Activated T-cell treated with anti-CD3 and anti-CD28 coated beads, Interleukin-2, amount 50 U/mL, for 48 hours (primary cell): ENCODE measurements at places on chromosomes 12 and 14.

DNA sequence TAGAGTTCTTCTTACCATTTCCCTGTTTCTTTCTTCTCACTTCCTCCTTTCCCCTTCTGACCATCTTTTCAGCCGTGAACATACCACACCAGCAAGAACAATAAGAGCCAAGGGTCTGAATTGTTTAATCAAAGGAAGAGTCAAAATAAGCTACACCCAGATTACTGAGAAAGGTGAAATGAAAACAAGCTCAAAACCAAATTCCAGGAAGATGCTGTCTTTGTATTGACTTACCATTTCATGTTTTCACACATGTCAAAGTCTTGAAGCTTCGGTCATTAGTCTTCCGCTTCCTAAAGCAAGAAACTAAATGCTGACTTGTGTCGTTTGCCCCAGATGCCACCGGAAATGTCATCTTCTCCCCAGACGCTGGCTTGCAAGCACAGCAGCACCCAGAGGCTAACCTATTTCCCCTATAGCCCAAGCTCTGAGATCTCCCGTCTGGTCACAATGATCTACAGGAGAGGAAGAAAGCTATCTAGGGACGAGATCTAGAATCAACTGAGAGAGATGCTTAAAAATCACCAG is 136.5 kb upstream of the AMIGO2 start:
- DNase-seq = peak; percentile 74

DNA sequence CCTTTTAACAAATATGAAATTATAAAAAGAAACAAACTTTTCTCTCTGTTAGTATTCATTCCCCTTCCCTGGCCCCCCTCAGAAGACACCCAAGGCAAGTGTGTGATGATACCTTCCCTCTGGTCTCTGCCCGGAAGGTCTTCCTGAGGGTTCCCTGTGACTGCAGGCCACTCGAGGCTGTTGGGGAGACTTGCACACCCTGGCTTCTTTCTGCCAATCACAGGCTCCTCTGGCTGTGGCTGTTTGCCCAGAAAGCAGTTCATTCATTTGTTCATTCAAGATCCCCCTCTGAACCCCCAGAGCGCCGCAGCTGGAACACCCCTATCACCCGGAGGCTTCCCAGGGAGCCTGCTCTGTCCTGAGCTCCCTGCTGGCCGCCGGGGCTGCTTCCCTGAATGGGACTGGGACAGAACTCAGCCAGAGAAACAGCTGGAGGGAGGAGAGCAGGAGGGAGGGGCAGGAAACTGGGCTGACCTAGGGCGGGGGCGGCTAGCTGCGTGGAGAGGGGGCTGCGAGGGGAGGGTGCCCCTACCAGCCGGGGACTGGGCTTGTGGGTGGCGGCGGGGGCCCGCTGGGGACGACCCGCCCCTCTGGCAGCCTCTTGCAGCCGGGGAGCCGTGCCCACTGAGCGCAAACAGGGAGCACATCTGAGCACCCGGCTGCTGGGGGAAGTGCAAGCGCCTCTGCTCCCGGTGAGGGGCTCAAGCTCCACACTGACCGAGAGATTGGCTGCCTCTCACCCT is at the start of gene CMKLR1:
Gene CMKLR1, minus strand, starts transcription at position 397 of the 743 bp plus-strand sequence. CDS start 45,720 bp downstream, outside the sequence.
- DNase-seq = no peak

GRCh38 chr12:45235087-45236025 is 19.5 kb downstream of the ANO6 start:
- no peak for DNase-seq

DNA sequence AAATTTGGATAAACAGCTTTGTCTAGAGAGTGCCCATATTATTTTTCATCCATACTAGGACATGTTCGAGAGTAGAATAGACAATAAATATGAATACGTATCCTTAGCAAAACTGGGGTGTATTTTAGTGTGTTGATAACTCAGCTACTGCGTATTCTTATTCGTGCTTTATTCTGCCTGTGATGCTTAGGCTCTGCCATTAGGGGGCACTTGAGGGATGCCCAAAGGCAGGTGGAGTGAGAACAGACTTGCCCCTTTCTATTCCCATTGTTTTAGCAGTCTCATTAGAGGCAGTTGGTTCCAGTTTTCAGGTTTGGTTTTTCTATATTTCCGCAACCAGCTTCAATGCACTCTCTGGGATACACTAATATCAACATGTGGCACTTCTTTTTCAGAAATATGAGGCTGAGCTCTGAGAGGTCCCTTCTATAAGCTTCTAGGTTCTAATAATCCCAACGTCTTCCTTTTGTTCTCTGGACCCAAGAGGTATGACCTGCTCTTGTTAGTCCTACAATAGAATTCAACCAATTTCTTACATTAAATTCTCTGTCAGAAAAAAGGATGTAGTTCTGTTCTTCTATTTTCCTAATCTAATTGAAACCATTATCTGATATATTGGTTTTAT is 985.7 kb upstream of the FBXO33 start:
- DNase-seq = peak; percentile 21

- DNase-seq = no peak
Measured at GRCh38 chr14:61603736-61604135, 91.6 kb upstream of the HIF1A start.

DNA sequence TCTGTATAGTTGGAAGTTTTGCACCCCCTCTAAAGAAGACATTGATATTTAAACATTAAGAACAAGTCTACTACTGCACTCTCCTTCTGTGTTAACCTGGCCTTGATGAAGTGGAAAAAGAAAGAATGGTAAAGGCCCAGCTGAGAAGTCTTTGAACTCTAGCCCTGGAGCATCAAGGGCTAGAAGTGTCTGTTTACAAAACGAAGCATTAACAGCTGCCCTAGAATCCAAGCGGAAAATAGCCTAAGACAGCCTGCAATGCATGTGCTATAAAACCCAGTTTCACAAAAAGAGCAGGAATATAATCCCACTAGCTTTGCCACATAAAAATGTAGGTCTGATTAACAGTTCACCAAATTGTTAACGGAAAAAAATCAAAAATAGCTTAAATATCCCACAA is 60.5 kb downstream of the NUMB start:
- no peak for DNase-seq

- no peak for DNase-seq
Measured at GRCh38 chr12:7009512-7009911, 8.8 kb downstream of the LPCAT3 start.

GRCh38 chr14:60648249-60648933 is 886 bp downstream of the SIX1 start:
- DNase-seq = peak; percentile 40

GRCh38 chr12:21906919-21907493 is 34.2 kb downstream of the ABCC9 start:
- DNase-seq = no peak

GRCh38 chr14:101496776-101497683 is 64.3 kb upstream of the DIO3 start:
- no peak for DNase-seq

- no peak for DNase-seq
Measured at GRCh38 chr12:124909831-124910560, 4.5 kb downstream of the UBC start.

GRCh38 chr12:1993871-1994371 is 10.3 kb downstream of the DCP1B start:
- DNase-seq = no peak

GRCh38 chr14:68611599-68611998 is 181.3 kb downstream of the ZFP36L1 start:
- no peak for DNase-seq

DNA sequence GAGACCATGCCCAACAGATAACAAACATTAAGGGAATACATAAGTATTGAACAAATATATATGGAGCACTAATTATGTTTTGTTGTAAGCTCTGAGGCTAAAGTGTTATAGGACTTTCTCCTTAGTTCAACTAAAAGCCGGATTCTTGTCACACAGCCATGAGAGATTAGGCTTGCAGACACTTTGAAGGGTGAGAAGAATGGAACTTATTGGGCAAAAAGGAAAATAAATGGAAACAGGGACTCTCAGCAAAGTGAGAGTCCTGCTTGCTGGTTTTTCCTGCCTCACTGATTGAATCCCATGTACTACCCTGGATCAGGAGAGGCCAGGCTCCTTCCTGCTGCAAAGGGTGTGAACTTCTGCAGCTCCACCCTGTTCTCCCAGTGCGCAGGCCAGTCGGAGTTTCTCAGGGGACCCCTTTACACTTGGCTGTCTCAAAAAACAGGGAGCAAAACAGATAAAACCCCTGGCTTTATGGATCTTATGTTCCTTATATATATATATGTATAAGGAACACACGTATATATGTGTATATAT is 77.1 kb upstream of the FUT8 start:
- no peak for DNase-seq

DNA sequence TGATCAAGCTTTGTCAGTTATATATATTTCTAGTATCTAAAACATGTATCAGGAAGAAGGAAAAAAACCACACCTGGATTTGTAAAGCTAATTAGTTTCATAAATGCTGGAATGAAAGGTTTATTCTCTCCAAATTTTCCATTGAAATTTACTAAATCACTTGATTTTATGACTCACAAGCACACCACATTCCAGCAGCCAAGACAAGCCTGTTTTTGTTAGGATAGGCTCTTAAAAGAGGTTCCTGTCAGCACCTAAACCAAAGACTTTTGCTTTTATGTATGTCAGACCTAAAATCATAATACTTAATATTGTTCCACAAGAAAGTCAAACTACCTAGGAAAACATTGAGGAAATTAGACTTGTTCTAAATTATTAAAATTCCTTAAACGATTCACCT is 85.3 kb upstream of the PAWR start:
- DNase-seq = no peak

- DNase-seq = no peak
Measured at GRCh38 chr12:127903146-127903545, 363.8 kb upstream of the TMEM132C start.

DNA sequence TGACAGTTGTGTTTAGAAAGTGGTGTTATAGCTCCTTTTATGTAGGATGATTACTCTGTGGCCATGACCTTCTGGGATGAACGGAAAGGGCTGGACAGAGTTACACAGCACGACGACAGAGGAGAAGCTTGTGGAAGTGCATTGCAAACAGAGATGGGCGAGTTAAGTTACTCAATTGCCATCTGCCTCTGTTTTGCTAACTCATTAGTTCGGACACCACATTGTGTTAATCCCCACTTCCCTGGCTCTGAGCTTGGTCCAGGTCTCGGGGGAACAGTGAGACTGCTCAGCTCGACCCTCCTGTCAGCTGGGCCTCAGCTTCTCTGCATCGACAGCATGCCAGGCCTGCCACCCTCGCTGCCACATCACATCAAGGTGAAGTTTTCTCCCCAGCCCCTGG is 408.0 kb downstream of the ZFP36L1 start:
- no peak for DNase-seq

- peak; percentile 67 for DNase-seq
Measured at GRCh38 chr14:95774265-95775160, 60.6 kb upstream of the TCL1A start.

- DNase-seq = peak; percentile 69
Measured at GRCh38 chr12:19129486-19130223, at the start of gene PLEKHA5. PLEKHA5 (plus strand) TSS chr12:19129733; CDS start chr12:19129800, 67 bp downstream.

- DNase-seq = no peak
Measured at GRCh38 chr12:26044592-26044991, 80.2 kb downstream of the BHLHE41 start.

GRCh38 chr14:95039259-95039992 is 117.9 kb downstream of the DICER1 start:
- no peak for DNase-seq

DNA sequence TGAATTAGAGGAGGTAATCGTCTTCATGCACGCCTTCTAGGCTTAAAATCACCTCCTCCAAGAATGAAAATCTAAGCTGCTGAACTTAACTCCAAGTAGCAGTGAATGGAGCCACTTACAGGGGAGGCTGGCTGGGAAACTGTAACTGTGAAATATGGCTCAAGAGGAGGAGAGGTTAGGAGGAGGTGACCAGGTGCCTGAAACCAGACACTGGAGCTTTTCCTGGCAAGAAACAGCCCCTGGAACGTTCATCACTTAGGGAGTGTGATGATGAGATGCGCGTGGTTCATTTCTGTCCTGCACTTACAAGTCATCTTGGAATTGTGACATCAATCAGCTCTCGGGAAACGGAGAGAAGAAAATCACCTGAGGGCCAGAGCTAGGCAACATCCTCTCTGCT is 62.3 kb upstream of the TMEM132C start:
- no peak for DNase-seq

- DNase-seq = no peak
Measured at GRCh38 chr14:99907761-99908652, 114.8 kb downstream of the EML1 start.

GRCh38 chr14:57903954-57904353 is 38.1 kb upstream of the SLC35F4 start:
- no peak for DNase-seq

GRCh38 chr14:58428118-58428683 is 682 bp downstream of the KIAA0586 start:
- DNase-seq = no peak

GRCh38 chr12:125377093-125377492 is 311.9 kb downstream of the AACS start:
- no peak for DNase-seq

- no peak for DNase-seq
Measured at GRCh38 chr12:50953047-50953446, 703 bp downstream of the HIGD1C start.

DNA sequence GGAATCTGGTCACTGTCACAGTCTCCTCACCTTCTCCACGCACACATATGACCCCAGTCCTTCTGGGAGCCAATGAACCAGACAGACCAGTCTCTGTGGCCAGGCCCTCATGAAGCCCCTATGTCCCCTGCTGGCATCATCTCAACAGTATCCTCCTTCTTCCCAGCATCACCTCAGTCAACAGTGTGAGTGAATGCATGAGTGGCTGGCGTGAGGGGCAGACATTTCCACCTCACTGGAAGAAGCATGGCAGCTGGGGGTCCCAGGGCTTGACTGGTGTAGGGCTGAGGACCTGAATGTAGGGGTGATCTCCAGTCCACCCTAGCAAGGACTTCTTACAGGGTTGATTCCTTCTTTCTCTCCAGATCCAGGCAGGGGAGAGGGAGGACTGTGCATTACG is 1.8 kb downstream of the MAP3K12 start:
- no peak for DNase-seq

- no peak for DNase-seq
Measured at GRCh38 chr12:114407842-114408411, 2.0 kb upstream of the TBX5 start.

DNA sequence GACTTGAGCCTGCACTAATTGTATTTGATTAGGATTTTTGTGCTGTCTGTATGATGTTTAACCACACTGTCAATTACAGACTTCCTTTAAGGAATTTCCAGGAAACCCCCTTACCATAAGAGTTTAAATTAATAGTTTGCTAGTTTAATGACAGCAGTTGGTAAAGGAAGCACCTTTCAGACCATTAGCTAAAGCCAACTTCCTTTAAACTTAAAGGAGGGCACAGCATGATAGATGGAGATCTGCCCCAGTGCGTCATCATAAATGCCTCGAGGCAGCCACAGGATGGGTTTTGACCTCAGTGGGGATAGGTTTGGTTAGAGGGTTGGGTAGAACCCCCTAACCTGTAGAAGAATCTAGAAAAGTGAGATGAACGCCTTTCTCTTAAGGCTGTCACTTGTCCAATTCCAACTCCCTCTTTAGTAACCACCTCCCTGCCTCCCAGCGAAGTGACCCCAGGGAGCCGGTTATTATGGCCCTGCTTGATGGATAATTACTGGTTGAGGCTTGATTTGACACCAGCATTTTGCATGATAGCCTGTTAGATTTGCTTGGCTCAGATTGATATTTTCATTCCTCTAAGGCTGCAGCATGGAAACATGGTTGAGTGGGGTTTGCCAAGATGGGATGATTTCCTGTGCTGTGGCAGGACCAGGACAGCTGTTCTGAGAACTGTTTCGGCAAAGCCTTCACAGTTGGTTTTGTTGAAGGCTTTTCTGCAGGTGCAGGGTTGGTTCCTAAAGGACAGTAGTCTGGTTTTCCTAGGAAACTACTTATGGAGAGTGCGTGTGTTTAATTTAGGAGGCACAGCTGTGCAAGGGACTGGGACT is 62.7 kb downstream of the CHST11 start:
- DNase-seq = no peak

- DNase-seq = no peak
Measured at GRCh38 chr12:93766796-93767523, 89.8 kb downstream of the CRADD start.
